ENCODE measurements at places on chromosomes 12 and 14.

DNA sequence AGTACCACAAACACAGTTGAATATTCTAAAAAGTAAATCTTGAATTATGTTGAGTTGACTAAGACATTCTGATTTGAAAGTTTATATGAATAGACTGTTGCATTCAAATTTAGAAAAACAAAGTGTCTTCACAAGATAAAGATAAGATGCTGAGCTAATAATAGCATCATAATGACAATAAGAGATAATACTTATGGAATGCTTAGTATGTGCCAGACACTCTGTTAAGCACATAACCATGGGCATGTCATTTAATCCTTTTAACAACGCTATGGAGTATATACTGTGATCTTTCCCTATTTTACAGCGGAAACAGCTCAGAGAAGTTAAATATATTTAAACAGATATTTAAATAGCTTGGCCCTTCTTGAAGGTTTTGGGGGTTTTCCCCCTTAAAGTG, 163.4 kb downstream of the SRGAP1 start:
- DNase-seq: no peak

DNA sequence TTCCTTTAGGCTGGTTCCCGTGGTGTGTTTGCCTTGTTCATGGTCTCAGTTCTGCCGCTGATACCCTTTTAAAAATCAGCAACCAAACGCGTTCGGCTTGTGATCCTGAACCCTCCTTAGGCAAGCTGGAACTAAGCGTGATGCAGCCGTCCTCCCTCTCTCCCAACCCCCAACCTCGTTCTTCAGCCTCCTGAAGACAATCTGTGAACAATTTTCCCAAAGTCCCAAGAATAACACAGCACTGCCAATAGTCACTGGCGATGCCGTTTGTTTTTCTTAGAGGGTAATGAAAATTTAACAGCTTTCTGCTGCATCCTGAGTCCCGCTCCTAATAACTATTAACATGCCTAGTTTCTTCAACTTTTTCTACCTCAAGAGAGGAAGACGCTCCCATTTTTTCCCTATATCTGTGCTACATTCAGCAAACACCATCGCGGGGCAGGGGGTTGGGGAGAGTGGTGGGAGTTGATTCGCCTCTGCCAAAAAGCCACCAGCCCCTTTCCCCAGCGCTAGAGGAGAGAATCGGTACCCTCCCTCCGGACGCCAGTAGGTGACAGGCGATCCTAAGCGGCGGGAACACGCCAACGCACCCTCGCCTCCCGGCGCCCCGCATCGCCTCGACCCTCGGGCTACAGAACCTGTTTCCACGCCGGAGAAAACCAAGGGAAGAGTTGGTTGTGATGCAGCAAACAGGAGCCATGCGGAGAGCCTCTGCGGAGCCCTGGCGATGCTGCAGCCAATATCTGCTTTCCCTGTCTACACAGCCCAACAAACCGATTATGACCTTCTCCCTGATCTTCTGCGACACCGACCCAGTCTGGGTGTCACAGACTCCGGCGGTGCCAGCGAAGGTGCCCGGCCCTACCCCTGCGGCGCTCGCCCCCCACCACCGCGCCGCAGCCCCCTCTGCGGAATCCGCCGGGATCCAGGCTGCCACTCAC, 752 bp downstream of the PRICKLE1 start:
- DNase-seq: no peak

GRCh38 chr12:10065241-10065640, 33.5 kb downstream of the CLEC1A start:
- no peak for DNase-seq

- no peak for DNase-seq
These were observed 389.6 kb upstream of the ATP2B1 start for GRCh38 chr12:90098132-90098779.

DNA sequence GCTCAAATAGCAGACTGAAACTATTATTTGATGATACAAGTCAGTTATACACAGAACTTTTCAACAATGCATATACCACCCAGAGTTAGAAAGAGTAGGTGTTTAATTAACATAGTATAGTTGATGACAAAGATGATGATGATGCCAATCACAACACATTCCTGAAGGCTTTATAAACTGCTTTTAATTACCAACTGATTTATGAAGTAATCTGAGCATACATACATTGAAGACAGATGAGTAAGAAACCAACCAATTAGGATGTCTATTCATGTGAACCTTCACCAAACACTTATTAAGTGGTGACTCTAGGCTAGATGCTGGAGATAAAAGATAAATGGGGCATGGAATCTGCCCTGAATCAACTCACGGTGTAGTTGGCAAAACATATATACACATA, 600.9 kb upstream of the FLRT2 start:
- DNase-seq: no peak

GRCh38 chr14:88895116-88895515, 70.7 kb downstream of the TTC8 start:
- DNase-seq: no peak

DNA sequence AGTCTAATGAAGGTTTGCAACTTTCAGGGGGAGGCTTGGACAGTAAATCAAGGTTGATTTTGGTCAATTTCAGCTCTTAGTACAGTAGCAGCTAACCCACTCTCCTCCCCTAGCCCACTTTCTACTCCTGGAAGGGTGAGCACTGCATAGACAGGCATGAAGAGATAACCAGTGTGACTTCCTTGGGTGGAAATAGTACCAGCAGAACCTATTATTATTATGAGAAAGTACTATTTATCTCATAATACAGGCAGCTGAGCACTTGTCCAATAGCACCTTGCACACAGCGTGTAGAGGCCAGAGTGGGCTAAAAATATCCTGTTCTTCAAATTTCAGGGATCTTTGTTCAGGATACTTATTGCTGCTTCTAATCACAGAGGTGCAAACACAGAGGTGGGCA, 96.2 kb upstream of the FKBP4 start:
- DNase-seq: no peak

DNA sequence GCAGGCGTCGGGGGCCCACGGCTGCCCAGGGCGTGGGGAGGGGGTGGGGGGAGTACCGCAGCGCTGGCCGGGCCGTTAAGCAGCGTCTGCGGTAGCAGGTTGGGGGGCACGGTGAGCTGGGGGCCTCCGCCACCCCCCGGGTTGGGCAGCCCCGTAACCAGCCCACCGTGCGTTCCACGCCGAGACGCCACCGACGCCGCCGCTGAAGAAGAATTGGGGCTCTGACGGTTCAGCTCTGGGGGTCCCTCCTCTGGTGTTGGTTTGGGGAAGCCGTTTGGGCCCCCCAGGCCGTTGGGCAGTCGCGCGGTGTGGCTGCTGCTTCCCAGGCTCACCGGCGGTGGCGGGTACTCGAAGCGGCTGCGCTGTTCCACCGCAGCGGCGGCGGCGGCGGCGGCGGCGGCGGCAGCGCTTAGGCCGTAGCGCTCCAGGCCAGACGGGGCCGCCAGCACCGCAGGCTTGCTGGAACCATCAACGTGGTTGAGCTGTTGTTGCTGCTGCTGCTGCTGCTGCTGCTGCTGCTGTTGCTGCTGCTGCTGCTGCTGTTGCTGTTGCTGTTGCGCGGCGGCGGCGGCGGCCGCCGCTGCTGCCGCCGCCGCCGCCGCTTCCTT, 1.5 kb downstream of the IRF2BPL start:
- no peak for DNase-seq

Measured in stimulated activated CD4-positive, alpha-beta T cell treated with anti-CD3 and anti-CD28 coated beads, Interleukin-12 subunit alpha, Interleukin-12 subunit beta, amount 100 ng/mL, for 48 hours (primary cell).